ENCODE measurements at places on chromosomes 4 and X.

DNA sequence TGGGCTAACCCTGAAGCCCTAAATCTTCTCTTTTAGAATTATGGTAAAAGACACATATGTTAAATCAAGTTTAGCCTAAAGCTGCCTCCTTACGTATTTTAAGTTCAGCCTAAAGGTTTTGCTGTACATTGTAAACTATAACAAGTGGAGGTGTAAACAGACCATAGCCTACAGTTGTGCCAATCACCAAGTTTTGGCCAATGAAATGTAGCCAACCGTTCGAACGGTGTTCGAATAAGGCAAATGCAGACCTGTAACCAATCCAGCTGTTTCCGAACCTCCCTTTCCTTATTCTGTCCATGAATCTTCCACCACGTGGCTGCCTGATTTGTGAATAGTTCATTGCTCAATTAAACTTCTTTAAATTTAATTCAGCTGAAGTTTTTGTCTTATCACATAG lies 52.1 kb upstream of the TBC1D9 start:
- no peak for DNase-seq

DNA sequence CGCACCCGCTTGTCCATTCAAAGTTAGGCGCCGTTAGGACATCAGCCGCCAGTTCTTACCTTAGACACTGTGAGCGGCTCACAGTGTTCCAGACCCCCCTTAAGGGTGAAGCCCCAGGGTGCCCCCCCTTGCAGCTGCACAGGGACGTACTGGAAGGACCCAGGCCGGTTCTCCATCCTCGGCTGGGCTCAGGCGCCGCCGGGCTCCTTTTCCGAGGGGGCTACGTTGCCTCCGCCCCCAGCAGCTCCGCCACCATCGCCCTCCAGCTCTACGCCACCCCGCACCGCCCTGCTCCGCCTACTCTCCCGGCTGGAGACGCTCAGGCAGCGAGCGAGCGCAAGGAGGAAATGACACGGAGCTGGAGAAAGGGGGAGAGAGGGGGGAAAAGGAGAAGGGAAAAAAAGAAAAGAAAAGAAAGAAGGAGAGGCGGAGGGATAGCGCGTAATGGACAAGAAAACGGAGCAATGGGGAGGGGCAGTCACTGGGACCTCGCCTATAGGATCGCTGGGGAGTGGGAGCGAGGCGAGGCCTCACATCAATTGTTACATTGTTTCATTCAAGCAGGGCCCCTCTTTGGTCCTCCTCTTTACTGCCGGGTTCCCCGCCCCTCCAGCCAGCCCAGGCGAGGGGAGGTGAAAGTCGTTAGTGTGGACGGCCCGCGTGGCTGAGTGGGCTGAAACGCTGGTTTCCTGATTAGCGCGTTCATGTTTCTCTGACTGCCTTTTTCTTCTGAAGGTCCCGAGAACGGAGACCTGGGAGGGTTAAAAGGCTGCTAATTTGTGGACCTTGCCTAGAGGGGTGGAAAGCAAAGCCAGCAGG lies at the start of gene SHROOM4:
SHROOM4 (minus strand) TSS at position 352 of the 819 bp plus-strand sequence; CDS start at position 176, 176 bp downstream.
- peak; percentile 40 for DNase-seq

DNA sequence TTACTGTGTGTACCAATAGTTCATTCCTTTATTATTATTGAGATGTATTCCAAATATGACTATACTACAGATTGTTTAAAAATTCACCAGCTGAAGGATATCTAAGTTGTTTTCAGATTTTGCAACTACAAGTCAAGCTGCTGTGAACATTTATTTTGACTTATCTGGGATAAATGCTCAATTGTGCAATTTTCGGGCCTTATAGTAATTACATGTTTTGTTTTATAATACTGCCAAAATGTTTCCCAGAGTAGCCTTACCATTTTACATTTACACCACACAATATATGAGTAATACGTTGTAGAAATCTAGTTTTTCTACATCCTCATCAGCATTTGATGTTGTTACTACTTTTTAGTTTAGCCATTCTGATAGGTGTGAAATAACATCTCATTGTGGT lies 179.6 kb downstream of the ANTXR2 start:
- DNase-seq: no peak

DNA sequence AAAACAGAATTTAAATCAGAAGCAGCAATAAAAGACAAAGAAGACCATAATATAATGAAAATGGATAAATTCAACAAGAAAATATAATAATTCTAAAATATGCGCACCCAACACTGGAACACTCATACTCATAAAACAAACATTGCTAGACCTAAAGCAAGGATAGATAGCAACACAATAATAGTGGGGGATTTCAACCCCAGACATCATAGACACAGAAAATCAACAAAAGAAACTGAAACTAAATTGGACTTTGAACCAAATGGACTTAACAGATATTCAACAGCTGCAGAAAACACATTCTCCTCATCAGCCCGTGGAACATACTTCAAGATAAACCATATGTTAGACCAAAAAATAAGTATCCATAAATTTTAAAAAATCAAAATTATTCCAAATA lies 1552.6 kb downstream of the C4orf33 start:
- DNase-seq: no peak

DNA sequence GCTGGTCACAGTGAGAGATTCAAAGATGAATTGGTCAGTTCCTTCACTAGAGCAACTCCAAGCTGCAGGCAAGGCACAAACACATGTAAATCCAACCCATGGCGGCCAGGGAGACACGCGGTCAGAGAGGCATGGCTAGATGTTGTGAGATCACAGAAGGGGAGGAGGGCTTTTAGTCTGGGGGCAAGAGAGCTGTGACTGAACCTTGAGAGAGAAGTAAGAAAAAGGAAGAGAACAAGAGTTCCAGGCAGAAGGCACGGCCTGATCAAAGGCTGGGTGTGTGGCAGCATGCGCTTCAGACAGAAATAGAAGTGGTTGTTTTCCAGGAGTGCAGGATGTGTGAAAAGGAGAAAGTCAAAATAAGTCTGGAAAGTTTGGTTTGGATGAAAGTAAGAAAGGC lies 15.9 kb downstream of the CCDC149 start:
- DNase-seq: no peak

DNA sequence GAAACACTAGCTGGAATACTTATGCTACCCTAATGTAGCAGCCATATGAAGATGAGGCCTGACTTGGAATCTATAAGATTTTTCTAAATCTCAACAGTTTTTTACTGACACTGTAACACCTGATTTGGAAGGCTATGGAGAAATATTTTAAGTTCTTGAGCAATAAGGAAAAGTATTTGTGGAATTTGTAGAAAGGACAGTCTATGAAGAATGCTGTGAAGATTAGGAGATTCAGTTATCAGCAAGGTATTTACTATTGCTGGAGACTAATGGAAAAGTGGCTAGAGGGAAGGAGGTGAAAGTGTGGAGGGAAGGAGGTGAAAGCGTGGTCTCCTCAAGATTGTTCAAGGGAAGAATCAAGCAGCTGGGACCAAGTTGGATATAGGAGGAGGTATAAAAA lies 190.0 kb upstream of the EMCN start:
- DNase-seq: no peak

DNA sequence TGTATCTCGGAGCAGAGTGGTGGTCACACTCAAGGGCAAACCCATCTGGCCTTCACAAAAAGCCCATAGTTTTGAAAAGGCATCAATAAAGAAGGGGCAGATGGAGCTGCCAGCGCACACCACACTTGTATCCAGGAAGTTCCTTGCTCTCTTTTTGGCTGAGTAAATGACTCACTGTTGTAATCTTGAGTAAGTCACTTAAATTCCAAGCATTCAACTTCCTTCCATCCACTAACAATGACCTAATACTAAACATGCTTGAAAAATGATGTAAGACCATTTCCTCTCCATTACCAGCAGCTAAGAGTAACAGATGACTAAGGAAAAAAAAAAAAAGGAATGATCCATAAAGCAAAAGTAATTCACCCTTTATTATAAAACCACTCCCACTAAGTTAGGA lies 32.4 kb upstream of the MYOZ2 start:
- no peak for DNase-seq

GRCh38 chrX:54116391-54116790 lies 66.7 kb downstream of the FAM120C start:
- no peak for DNase-seq

DNA sequence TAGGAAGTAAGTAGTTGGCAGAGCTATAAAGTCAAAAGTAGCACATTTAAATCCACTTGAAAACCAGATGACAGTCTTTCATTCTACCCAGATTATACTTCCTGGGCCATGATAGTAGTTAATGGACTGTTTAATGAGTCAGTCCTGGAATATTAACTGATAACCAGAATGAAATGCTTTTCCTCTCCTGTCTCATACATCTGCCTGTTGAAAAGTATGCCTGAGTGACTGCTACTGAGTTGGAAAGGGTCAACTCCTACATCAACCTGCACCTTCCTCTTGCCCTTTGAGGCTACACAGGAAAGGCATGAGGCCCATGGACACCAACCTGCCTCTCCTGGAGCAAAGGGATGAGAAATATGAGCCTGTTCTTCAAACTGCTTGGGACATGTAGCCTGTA lies 36.0 kb upstream of the COX7B2 start:
- DNase-seq: no peak

GRCh38 chr4:73533515-73534422 lies 52.2 kb downstream of the AFM start:
- no peak for DNase-seq

- no peak for DNase-seq
These were observed 172.3 kb upstream of the TRPC5 start for GRCh38 chrX:112254896-112255295.

- no peak for DNase-seq
These were observed 432.4 kb upstream of the NWD2 start for GRCh38 chr4:36812149-36812548.

DNA sequence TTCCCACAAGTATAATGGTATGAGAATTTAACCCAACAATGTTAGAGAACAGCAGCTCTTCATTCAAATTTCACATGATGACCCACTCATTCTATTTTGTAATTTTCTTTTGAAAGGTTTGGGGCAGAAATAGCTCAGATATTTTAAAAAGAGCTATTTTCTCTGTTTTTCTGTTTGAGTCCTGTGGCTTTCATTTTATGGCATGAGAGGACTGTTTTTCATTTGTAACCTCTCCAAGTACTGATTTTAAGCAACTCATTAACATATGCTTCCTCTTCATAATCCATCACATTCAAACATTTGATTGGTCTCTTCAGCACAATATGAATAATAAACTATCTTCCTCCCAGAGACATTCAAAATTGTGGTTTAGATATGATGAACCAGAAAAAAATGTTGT lies 129.0 kb upstream of the TEX13A start:
- DNase-seq: no peak

DNA sequence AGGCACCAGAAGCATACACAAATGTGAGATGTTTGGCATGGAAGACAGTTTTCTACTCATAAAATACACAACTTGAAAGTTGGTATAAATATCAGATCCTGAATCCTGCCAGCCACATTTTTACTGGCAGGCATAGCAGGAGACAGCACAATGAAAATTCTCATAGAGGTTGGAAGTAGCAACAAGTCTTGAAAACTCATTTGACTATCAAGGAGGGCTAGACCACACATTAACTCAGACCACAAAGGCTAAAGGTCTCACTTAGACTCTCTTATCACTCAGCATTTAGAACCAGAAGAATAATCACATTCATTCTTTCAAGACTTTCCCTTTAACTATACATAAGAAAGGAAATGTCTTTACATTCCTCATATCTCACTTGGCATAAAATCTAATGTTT lies 56.5 kb downstream of the SORBS2 start:
- DNase-seq: no peak

DNA sequence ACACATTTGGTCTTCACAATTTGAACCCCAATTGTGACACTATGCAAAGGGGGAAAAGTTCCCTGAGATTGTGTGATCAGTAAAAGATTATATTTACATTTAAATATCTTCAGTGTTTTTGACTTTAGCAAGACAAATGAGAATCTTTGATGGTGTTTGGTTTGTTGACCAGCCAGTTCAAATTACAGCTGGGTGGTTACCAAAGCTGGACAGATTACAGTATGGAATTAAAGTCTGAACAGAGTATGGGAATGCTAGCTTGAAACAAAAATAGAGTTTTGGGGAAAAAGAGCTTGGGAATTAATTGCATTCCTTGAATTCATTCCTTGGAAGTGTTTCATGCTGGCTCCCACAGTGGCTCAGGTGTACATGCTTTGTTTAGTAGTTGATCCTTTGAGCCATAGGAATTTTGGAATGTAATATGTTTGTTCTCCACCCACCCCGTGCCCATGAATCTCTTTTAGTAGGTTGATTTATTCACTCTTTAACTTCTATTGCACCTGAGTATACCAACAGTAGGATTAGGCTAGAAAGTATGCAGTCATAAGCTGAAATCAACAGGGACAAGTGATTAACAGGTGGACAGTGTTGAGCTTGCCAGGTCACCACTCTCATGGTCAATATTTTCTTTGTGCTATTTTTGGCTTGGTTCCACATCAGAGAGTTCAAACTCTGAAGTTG lies 81.1 kb upstream of the HELT start:
- DNase-seq: no peak

- DNase-seq: no peak
These were observed 100.3 kb downstream of the CDS1 start for GRCh38 chr4:84683064-84683850.

- peak; percentile 36 for DNase-seq
These were observed 141.5 kb downstream of the RPS6KA6 start for GRCh38 chrX:84046403-84046984.

GRCh38 chr4:45410701-45411210 lies 684.4 kb upstream of the GNPDA2 start:
- no peak for DNase-seq

- no peak for DNase-seq
These were observed 125.9 kb downstream of the CHRNA9 start for GRCh38 chr4:40461062-40461461.

GRCh38 chr4:5890063-5890727 lies 2.7 kb downstream of the CRMP1 start:
- DNase-seq: peak; percentile 85

GRCh38 chr4:138252551-138252950 lies 10.4 kb upstream of the SLC7A11 start:
- DNase-seq: no peak

DNA sequence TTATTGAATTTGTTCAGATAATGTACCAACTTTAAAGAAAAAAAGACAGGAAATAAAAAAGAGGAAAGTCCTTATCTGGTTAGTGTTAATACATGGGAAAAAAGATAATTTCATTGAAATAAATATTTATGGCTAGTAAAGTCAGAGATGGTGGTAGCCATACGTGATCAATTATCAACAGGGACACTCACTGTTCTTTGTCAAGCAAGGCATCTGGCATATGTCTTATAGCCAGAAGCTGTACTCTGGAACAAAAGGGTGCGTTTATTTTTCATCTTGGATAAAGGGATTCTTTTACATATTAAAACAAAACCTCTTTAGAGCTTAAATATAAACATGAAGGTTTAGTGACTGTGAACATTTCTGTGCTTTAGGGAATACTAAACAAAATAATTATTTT lies 26.7 kb downstream of the HDX start:
- no peak for DNase-seq

DNA sequence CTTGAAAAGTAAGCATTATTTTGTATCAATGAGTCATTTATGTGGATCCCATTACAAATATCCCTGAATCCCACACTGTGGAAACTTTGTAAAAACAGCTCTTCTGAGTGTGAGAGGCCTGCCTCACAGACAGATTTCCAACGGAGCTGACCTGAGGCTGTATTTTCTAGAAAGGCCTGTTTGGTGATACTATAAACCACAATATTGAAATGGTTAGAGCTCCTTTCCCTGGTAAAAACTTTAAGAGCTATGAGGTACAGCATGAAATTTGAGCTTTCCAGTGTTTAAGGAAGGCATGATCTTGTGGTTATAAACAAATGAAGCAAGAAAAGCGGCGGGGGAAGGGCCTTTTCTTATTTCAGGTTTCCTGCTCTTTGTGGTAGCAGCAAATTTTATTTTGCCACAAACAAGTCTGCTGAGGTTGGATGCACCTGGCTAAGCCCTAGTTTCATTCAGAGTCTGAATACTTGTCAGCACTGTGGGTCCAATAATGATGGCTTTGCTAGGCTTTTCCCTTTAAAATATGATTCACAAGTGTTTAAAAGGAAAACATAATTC lies 86.8 kb upstream of the ETNPPL start:
- no peak for DNase-seq

Data from NT2/D1 (cell line).